CD8-positive, alpha-beta memory T cell (primary cell): ENCODE measurements at places on chromosomes 5 and 9. TPM values are rescaled to one million over a fixed set of nuclear protein-coding genes. Genes with fewer than 3 reads are reported as not detected.

ACSL6 gene
- 22.7 TPM for total RNA-seq

PCAT7 gene
- total RNA-seq, result not detected

ZNF300 gene
- 0.72 TPM for total RNA-seq

LTC4S gene
- total RNA-seq, result 1.0 TPM

PDE8B gene
- total RNA-seq, result not detected

RASGEF1C gene
- not detected for total RNA-seq

GPR151 gene
- total RNA-seq, result not detected

TMEM174 gene
- total RNA-seq, result not detected

N4BP3 gene
- 5.3 TPM for total RNA-seq

TUSC1 gene
- total RNA-seq, result not detected

- peaks cover 7% of the 10 kb centered on the region for H3K4me1 ChIP-seq
- no peaks in the 10 kb centered on the region for H3K36me3 ChIP-seq
- no peak for DNase-seq
- no peak overlapping the region for H3K4me3 ChIP-seq
- H3K27me3 ChIP-seq, result peaks cover 21% of the 10 kb centered on the region
Observed at GRCh38 chr5:180350711-180351465, 2.2 kb downstream of the GFPT2 start.

DNA sequence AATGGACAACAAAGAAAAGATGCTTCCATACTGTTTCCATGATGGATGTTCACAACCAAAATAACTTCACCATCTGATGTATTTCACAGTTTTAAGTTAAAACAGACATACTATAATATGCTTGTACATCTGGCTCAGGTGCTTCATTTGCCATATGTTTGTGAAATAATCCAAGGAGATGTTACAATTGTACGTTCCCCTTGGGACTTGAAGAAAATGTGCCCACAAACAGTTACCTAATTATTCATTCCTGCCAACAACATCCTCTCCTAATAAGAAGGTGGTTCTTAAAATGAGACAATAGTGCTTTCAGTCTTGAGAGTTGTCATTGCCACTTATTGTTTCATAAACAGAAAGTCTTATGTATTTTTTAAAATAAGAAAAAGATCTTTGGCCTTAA, 33.1 kb upstream of the SMARCA2 start:
- H3K27ac ChIP-seq, result no peak overlapping the region
- no peaks in the 10 kb centered on the region for H3K36me3 ChIP-seq
- no peaks in the 10 kb centered on the region for H3K27me3 ChIP-seq
- H3K4me3 ChIP-seq, result no peak overlapping the region
- no peak for DNase-seq

- no peaks in the 10 kb centered on the region for H3K36me3 ChIP-seq
- no peaks in the 10 kb centered on the region for H3K4me1 ChIP-seq
- DNase-seq, result no peak
- no peaks in the 10 kb centered on the region for H3K27me3 ChIP-seq
Observed at GRCh38 chr9:115157245-115157674, 39.3 kb upstream of the TNC start.

DNA sequence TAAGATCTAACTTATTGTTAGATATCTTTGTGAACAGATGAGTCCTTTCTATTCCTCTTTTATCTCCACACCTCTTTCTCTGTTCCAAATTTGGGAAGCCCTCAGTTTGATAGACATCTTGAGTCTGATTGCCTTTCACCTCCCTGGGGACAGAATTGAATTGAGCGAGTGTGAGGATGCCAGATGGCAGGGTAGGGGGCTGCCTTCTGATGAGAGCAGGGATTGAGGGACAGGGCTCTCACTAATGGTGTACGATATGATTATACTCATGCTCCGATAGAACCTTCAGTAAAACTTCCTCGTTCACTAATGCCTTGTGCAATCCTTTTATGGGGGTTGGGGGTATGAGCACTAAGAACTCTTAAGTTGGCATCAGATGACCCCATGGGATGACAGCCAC, 172.1 kb upstream of the DAP start:
- no peaks in the 10 kb centered on the region for H3K4me1 ChIP-seq
- no peak overlapping the region for H3K4me3 ChIP-seq
- no peak overlapping the region for H3K27ac ChIP-seq
- no peaks in the 10 kb centered on the region for H3K36me3 ChIP-seq
- DNase-seq, result no peak

GRCh38 chr9:100690438-100690837, 112.6 kb downstream of the CAVIN4 start:
- H3K36me3 ChIP-seq, result no peaks in the 10 kb centered on the region
- no peak overlapping the region for H3K4me3 ChIP-seq

- no peak for DNase-seq
- no peak overlapping the region for H3K4me3 ChIP-seq
- no peaks in the 10 kb centered on the region for H3K36me3 ChIP-seq
- no peaks in the 10 kb centered on the region for H3K27me3 ChIP-seq
Observed at GRCh38 chr9:105855987-105856386, 161.6 kb downstream of the TMEM38B start.

DNA sequence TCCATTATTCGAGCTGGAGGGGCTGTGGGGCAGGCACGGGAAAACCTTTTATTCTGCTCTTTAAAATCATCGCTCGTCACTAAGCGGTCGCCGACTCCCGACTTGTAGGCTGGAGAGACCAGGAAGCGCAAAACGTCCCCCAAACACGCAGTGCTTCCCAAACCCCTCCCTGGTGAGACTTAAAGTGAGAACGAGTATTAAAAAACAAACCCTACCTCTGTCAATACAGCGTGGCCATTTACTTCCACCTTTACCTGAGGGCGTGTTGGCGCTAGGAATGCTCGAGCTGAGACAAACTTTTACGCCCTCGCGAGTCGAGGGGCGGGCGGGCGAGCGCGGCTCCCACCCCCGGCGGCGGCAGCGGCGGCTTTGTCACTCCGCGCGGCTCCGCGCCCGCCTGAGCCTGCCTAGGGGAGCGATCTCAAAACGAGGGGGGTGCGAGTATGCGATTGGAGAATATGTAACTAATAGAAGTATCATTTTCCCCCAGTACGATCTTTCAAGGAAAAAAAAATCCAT, at the start of gene NR2F1-AS1:
Gene NR2F1-AS1 (minus strand): TSS at position 293 of the 519 bp plus-strand sequence.
- H3K36me3 ChIP-seq, result no peaks in the 10 kb centered on the region
- peaks cover 70% of the 10 kb centered on the region for H3K27me3 ChIP-seq
- DNase-seq, result no peak
- H3K27ac ChIP-seq, result no peak within 1 kb of the TSS

- no peak for DNase-seq
- H3K4me1 ChIP-seq, result no peaks in the 10 kb centered on the region
- no peak overlapping the region for H3K4me3 ChIP-seq
- H3K27ac ChIP-seq, result no peak overlapping the region
- H3K36me3 ChIP-seq, result no peaks in the 10 kb centered on the region
Observed at GRCh38 chr9:108182950-108183381, 672.8 kb downstream of the ACTL7B start.

GRCh38 chr5:155915601-155916000, 411.4 kb upstream of the SGCD start:
- no peak overlapping the region for H3K4me3 ChIP-seq
- no peak overlapping the region for H3K27ac ChIP-seq
- no peaks in the 10 kb centered on the region for H3K36me3 ChIP-seq
- no peaks in the 10 kb centered on the region for H3K27me3 ChIP-seq

DNA sequence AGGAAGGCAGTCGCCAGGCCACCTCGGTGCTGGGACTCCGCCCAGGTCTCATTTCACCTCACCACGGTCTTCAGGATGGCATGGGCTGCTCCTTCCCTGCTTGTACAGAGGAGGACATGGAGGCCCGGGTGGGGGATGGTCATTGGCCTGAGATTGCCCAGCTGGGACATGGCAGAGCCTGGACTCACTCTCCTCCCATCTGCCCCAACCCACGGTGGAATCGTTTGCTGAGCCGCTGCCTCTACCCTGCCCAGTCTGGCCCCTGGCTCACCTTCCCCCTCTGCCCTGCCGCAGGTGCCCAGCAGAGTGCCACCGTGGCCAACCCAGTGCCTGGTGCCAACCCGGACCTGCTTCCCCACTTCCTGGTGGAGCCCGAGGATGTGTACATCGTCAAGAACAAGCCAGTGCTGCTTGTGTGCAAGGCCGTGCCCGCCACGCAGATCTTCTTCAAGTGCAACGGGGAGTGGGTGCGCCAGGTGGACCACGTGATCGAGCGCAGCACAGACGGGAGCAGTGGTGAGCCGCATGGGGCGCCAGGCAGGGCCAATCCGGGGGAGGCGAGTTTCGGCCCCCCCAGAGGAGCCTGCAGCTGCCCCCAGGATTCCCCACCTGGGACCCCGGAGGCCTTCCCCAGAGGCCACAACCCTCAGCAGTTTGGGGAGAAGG, 36.7 kb downstream of the HK3 start:
- H3K4me1 ChIP-seq, result no peaks in the 10 kb centered on the region
- H3K27ac ChIP-seq, result no peak overlapping the region
- DNase-seq, result no peak
- H3K36me3 ChIP-seq, result no peaks in the 10 kb centered on the region
- H3K27me3 ChIP-seq, result peaks cover 32% of the 10 kb centered on the region

GRCh38 chr5:53407373-53407772, 73.1 kb upstream of the FST start:
- H3K27ac ChIP-seq, result no peak overlapping the region
- no peak for DNase-seq
- H3K4me1 ChIP-seq, result no peaks in the 10 kb centered on the region
- H3K36me3 ChIP-seq, result no peaks in the 10 kb centered on the region

GRCh38 chr9:89588271-89588879, 16.4 kb upstream of the GADD45G start:
- no peaks in the 10 kb centered on the region for H3K36me3 ChIP-seq
- H3K27ac ChIP-seq, result no peak overlapping the region
- H3K27me3 ChIP-seq, result no peaks in the 10 kb centered on the region
- H3K4me1 ChIP-seq, result no peaks in the 10 kb centered on the region
- no peak for DNase-seq

DNA sequence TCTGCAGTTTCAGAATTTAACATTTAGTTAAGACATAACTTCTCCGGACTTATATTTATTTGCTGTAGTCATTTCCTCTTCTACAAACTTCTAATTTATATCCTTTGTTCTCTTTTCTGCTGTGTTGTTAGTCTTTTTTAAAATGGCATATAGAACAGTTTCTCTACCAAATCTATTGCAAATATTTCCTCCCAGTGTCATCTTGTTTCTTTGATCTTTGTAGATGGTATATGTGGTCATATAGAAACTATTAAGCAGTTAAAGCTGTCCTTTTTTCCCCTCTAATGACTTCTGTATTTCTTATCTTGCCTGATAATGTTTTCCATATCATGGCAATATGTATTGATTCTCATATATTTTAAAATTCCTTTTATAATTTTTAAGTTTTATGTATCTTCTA, 264.5 kb downstream of the MCTP1 start:
- no peak overlapping the region for H3K27ac ChIP-seq
- H3K4me3 ChIP-seq, result no peak overlapping the region
- H3K27me3 ChIP-seq, result no peaks in the 10 kb centered on the region
- DNase-seq, result no peak
- no peaks in the 10 kb centered on the region for H3K4me1 ChIP-seq

DNA sequence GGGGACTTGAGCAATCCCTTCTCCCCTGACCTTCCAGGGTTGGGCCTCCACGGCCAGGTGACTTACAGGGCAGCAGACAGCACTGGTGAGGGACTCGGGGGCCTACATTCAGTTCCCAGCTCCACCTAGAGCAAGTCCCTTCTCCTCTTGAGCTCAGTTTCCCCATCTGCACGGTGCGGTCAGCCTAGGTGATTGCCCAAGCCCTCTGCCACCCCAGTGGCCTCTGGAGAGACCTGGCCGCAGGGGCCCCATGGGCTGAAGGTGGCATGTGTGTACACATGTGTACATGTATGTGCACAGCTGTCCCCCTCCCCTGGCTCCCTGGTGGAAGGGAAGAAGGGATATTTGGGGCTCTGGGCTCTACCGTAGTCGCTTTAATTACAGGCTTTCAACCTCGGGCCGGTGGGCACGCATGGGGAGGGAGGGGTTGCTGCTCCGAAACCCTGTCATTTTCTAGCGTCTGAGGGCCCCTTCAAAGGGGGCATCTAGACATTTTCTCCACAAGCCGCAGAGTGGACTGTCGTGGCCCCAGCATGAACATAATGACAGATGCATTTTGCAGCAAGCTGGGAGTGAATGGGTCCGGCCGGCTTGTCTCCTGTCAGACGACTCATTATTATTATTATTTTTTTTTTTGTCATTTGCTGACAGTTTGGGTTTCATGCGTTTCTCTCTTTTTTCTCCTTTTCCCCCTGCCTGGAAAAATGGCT, 44.0 kb downstream of the ASS1 start:
- no peak for DNase-seq
- no peaks in the 10 kb centered on the region for H3K36me3 ChIP-seq
- no peak overlapping the region for H3K4me3 ChIP-seq
- no peaks in the 10 kb centered on the region for H3K27me3 ChIP-seq

DNA sequence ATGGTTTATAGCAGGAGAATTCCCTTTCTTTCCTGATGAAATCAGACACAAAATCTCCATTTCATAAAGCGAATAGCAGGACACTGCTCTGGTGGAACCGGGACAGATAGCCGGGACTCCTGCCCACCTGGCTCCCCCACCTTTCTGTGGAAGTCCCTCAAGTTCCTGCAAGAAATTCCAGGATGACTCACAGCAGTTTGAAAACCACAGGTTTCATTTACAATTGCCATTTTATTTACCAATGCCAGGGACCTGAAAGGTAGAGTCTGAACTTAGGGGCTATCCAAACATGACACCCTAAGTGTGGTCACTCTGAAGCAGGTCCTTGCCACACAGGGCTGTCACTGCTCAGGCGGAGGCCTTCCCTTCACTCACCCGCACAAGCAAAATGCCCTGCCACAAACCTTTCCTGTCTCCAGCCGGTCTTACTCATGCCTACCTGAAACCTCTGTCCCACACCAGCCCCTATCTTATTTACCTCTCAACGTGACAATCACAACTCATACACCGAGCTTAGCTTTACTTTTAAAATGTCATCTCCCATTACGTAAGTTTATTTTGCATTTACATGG, 63.3 kb upstream of the TAF1L start:
- H3K27me3 ChIP-seq, result no peaks in the 10 kb centered on the region
- H3K36me3 ChIP-seq, result no peaks in the 10 kb centered on the region
- H3K4me1 ChIP-seq, result no peaks in the 10 kb centered on the region

DNA sequence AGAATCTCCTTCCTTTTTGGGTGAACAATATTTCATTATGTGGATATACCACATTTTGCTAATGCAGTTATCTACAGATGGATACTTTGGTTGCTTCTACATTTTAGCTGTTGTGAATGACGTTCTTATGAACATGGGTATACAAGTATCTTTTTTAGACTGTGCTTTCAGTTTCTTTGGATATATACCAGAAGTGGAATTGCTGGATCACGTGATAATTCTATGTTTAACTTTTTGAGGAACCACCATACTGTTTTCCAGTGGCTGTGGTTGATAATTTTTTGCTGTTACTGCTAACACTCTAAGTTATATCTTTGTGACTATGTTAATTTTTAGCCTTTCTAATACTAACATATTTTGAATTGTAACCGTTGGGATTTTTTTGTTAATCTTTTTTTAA, 12.5 kb downstream of the WDR70 start:
- H3K27ac ChIP-seq, result no peak overlapping the region
- H3K36me3 ChIP-seq, result no peaks in the 10 kb centered on the region
- no peaks in the 10 kb centered on the region for H3K27me3 ChIP-seq

- no peak overlapping the region for H3K4me3 ChIP-seq
- no peaks in the 10 kb centered on the region for H3K4me1 ChIP-seq
- no peak overlapping the region for H3K27ac ChIP-seq
Observed at GRCh38 chr5:168740811-168741213, 161.6 kb upstream of the PANK3 start.
